Endothelial cell of umbilical vein (primary cell): ENCODE measurements at places on chromosomes 5 and 9. TPM values are rescaled to one million over a fixed set of nuclear protein-coding genes. Genes with fewer than 3 reads are reported as not detected.

The PCDHB11 gene
- total RNA-seq = 0.16 and 0.18 TPM in 2 replicates

The SHISAL2B gene
- total RNA-seq = not detected in 2 replicates

The MARVELD2 gene
- total RNA-seq = 6.7 and 7.1 TPM in 2 replicates

The APBA1 gene
- 11.3 and 11.4 TPM in 2 replicates for total RNA-seq

The FAM78A gene
- 26.6 and 34.0 TPM in 2 replicates for total RNA-seq

The CAMLG gene
- total RNA-seq = 32.9 and 33.3 TPM in 2 replicates
